ENCODE measurements at places on chromosomes 4 and X. TPM values are rescaled to one million over a fixed set of nuclear protein-coding genes. Genes with fewer than 3 reads are reported as not detected.

The PCDH7 gene
- total RNA-seq = 38.1 TPM

DNA sequence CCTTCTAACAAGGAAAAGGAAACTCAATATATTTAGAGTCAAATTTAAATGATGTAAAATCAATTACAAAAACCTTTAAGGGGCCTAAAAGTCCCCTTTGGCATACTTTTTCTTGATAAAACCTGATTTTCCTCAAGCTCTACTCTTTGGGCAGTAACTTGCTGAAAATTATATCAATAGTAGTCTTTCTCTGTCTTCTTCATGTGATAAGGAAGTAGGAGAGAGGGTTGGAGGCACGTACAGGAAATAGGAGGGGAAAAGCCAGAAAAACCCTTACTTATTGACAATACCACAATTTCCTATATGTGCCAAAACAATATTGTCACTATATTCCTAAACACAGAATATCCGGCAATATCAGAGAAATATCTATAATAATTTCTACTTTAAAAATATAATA is 9.6 kb downstream of the RHOH start:
- DNase-seq = no peak

DNA sequence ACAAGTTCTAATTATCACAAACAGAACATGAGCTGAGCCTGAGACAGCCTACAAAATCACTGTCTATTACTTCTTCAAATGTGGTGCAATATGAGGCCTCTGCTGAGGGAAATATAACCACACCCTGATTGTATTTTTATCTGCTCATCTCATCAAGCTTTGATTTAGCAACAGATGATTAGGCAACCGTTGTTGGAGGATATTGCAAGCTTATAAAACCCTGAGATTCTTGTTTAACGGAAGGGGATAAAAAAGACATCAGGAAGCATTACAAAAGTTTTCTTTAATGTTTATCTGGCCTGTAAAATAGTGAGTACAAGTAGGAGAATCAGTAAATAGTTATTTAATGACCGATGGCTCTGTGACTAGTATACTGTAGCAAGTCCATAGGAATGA is 108.5 kb downstream of the ZNF330 start:
- no peak for DNase-seq

GRCh38 chrX:104335756-104336155 is 81.0 kb upstream of the ESX1 start:
- peak; percentile 48 for DNase-seq

The RAI2 gene
- not detected for total RNA-seq

DNA sequence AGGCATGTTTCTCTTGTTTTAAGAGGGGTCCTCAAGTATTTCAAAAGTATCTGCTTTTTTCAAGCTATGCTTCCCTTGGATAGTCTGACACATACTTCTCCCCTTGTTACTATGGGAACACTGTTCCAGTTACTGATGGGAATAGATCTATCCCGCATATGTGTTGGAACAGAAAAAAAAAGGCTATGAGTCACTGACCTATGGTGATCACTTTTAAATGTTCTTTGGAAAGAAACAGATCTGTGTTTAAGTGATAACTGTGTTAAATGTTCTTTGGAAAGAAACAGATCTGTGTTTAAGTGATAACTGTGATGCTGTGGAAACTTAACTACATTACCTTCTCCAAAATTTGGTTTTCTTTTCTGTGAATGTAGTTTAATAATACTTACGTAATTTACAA is 303.2 kb downstream of the TEX13C start:
- no peak for DNase-seq

The MAGEB2 gene
- not detected for total RNA-seq

DNA sequence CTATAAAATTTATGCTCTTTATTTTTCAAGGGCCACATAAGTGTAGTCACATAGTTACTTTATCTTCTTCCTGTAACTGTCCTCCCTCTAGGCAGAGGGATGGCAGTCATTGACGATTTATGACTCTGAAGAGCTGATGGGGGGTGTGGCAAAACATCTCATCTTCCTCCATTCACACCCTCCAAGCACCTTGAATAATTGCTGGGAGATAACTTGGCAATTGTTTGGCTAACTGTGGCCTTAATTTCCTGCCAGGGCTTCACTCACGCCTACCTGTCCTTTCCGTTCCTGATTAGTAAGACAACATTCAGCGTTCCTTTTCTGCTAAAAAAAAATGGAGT is 329.2 kb downstream of the ARHGAP10 start:
- DNase-seq = no peak

The GPM6B gene
- total RNA-seq = not detected

GRCh38 chrX:24168807-24169206 is 19.3 kb downstream of the ZFX start:
- DNase-seq = no peak

GRCh38 chrX:115579786-115580294 is 18.9 kb downstream of the PLS3 start:
- DNase-seq = no peak

Data from Caki2 (cell line).